ENCODE measurements at places on chromosomes 5 and 9.
A peak's percentile ranks its signal among the peaks of the same experiment; 100 is the strongest.

DNA sequence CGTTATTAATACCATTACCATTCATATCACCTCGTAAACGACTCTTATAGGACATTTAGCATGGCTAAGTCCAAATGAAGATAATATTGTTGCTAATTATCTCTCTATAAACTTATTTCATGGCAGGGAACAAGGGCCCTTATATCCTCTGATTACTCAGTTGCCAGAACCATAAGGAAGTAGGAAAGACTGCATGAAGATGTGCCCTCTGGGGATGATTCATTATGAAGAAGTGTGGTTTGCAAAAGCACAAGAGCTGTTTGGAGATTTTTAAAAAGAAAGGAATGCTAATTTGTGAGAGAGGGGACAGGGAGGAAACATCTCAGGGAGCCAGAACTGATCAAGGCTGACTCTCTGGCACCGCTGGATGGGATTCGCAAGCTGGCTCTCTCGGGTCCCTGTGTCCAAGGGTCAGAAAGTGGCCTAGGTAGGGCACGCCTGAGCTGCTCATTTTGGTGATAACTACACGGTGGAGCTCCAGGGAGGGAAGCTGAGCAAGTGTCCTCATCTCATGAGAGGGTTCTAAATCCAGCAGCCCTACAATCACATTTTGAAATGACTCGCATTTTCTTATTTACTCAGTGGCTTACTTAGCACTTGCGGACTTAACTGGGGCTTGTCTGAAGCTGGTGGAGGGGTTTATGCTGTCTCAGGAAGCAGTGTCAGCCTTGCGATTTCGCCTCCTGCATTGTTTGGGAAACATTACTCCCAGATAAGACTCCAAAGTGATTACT lies 136.8 kb downstream of the C5orf15 start:
- no peak for DNase-seq

DNA sequence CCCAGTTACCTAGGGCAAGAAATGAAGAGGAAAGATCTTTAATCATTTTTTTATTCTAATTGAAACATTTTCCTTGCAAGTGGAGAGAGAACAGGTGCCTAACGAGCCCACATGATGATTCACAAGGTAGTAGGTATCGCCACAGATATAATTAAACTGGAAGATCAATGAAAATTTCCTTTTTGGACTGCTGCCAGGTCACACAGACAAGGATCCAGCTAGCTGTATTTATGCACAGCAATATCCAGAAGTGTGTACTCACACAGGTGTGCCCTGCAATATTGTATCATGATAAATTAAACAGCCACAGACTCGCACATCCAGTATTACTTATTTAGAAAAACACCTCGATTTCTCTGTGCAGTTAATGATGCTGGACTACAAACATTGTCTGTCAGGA lies 294.0 kb upstream of the SMARCA2 start:
- DNase-seq = no peak

GRCh38 chr9:121138973-121139372 lies 62.7 kb downstream of the RAB14 start:
- no peak for DNase-seq

DNA sequence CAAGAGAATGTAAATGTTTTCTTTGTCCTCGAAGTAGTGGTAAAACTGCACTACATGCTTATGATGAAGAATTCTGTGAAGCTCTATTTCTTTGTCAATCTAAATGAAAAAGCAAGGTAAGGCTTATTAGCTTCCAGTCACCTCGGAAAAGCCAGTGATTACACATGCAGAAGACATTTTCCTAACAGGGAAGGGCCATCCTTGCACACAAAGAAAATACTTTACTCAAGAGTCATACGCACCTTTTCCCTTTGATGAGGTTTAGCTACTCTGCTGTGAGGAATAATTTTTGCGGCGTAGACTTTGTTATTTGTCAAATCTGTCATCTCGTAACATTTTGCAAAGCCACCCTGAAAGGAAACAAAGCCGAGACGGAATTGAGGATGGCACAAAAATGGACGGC lies 1.1 kb downstream of the PLK2 start:
- no peak for DNase-seq

- DNase-seq = no peak
Observed at GRCh38 chr5:120464627-120465435, 731 bp downstream of the PRR16 start.

GRCh38 chr5:130324953-130325671 lies 420.8 kb downstream of the CHSY3 start:
- no peak for DNase-seq

DNA sequence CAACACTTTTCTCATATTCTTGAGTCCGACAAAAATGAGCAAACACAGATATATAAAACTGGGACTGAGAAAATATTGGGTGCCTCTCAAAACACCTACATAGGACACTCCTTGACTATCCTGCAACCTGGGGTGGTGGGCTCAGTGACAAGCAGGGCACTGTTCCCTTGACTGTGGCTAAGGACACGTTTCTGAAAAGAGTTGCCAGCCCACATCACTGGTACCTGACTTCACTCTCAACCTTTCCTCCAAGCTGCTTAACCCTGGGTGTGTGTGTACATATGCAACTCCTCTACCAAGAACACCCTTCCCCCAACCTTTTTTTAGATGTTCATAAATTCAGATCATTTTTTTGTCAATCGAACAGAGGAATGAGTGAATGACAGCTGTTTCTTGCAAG lies 148.7 kb downstream of the ACTL7B start:
- DNase-seq = no peak

GRCh38 chr5:53429706-53430105 lies 50.7 kb upstream of the FST start:
- DNase-seq = no peak

- no peak for DNase-seq
Observed at GRCh38 chr5:3180636-3181035, 415.0 kb upstream of the IRX1 start.

GRCh38 chr5:146516151-146516475 lies at the start of gene GPR151:
GPR151 (minus strand) TSS chr5:146516190; CDS start chr5:146516113, 77 bp downstream.
- no peak for DNase-seq

DNA sequence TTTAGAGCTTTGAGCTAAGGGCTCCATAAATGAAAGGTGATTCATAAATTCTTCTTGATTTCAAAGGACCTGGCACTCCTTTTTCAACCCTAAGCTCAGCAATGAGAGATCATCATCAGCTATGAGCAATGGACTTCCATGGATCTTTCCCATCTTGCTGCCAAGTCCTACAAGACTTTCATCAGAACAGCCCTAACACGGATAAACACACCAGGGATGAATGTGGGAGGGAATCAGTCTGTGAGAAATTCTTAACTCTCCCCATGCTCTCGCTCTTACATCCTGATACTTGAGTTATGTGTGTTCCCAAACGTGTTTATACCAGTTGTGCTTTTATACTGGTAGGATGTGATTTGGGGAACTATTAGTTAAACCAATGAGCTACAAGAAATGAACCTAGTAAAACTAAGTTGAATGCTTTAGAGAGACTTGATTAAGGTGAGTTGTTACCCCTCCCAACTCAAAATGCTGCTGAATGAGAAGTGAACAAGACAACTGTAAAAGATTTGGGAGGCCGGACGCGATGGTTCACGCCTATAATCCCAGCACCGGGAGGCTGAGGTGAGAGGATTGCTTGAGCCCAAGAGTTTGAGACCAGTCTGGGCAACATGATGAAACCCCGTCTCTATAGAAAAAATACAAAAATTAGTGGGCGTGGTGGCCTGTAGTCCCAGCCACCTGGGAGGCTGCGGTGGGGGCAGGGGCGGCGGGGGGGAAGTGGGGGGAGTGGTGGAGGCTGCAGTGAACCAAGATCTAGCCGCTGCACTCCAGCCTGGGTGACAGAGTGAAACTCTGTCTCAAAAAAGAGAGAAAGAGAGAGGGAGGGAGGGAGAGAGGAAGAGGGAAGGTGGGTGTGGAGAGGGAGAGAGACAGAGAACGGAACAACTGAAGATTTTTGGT lies 5.2 kb upstream of the RPL26L1 start:
- DNase-seq = no peak

DNA sequence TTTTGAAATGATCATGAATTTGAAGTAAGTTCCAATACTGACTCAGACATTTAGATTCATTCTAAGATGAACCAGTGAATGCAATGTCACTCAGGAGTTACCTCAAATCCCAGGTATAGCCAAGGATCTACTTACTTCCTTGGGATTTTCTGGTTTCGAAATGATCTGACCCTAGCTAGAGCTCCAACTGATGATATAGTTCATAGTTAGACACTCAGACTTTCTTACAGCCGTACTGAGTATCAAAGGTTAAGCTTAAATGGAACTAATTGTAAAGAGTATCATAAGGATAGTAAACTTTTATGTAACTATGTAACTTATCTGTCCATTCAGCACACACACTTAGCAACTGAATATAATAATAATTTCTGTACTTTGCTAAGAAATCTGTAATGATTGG lies 84.0 kb upstream of the FSD1L start:
- DNase-seq = no peak

- DNase-seq = no peak
Observed at GRCh38 chr9:113307396-113307975, 4.3 kb upstream of the RNF183 start.

DNA sequence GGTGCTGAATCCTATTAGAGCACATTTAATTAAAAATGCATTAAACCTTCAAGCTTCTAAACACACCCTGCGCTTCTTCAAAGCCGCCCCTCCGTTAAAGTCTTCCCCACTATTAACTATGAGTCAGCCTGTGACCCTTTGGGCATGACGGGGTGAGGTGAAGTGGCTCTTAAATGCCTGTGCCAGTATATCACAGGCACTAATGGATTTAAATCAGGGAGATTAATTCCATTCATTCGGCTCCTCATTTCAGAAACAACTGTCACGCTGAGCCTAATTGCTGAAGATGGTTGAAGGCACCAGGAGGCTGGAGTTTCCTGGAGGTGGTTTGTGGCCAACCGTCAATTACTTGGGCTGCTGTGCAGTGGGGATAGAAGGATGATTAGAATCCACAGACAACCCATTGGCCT lies 192.6 kb upstream of the MSX2 start:
- DNase-seq = peak; percentile 11

DNA sequence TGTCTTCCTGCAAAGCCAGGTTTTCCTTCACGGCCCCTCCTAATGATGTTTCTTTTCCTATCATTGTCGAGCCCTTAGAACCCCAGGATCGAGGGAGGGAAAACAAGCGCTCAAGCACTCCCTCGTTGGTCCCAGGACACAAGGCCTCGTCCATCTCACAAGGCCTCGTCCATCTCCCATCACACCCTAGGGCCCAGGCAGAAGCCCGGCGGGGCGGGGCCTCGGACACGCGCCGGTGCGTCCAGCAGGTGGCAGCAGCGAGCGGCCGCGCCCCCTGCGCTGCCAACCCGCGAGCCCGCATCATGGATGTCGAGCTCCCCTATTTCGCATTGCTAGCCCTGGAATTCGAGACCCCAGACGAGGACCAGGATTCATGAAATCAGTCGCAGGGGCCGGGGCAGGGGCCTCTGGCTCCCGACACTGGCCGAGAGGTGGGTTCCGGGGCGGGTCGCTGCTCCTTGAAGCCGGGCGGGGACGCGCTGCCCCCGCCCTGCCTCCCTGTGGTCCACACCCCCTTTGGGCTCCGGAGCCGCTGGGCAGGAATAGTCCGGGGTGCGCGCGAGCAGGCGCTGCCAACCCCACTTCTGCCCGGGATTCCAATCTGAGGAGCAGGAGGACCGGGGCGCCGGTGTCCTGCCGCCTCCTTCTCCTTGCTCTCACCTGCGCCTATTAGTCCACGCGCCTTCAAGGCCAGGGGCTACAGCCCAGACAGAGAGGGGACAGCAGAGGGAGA lies at the start of gene ABLIM3:
Gene ABLIM3, plus strand, starts transcription at position 270 of the 733 bp plus-strand sequence. CDS start 603 bp downstream, outside the sequence.
- peak; percentile 11 for DNase-seq

DNA sequence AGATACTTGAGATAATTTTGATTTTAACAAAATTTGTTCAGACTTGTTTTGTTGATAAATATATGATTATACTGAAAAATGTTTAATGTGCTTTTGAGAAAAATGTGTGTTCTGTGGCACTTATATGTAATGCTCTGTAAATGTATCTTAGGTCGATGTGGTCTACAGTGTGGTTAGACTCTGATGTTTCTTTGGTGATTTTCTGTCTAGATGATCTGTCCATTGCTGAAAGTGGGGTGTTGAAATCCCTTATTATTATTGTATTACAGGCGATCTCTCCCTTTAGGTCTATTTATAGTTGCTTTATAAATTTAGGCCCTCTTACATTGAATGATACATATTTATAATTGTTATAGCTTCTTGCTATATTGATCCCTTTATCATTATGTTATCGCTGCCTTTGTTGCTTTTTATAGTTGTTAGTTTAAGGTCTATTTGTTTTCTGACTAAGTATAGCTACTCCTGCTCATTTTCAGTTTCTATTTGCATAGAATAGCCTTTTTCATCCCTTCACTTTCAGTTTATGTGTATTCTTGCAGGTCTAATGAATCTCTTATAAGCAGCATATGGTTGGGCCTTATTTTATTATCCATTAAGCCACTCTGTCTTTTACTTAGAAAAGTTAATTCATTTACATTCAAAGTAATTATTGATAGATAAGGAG lies 124.3 kb downstream of the MRPS30 start:
- no peak for DNase-seq

DNA sequence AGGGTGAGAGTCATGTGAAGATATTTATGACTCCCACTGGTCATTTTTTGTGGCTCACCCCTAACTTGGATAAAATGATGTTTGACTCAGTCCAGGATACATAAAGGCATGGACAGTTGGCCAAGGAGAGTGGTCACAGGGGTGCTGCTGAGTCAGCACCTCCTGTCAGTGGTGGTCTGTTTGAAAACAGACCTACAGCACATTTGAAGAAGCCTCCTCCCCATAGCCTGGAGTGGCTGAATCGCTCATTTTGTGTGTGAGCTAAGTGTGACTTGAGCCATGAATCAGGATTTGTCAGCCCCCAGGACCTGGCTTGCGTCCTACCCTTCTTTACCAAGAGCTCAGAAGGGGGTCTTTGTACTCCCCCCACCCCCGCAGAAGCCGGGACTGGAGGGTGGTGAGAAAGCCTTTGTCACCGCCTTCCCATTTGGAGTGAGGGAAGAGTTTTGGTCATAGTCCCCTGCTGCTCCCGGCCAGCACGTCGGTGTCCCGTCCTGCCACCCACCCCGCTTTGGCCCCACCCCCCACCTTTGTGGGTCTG lies 35.6 kb downstream of the TRIO start:
- no peak for DNase-seq

- DNase-seq = no peak
Observed at GRCh38 chr9:99114049-99114440, 9.1 kb downstream of the TGFBR1 start.

- DNase-seq = no peak
Observed at GRCh38 chr5:451587-452458, 8.8 kb downstream of the EXOC3 start.

GRCh38 chr5:83914662-83915418 lies 194.2 kb upstream of the HAPLN1 start:
- no peak for DNase-seq

GRCh38 chr5:86679529-86679928 lies 61.8 kb downstream of the COX7C start:
- DNase-seq = no peak

DNA sequence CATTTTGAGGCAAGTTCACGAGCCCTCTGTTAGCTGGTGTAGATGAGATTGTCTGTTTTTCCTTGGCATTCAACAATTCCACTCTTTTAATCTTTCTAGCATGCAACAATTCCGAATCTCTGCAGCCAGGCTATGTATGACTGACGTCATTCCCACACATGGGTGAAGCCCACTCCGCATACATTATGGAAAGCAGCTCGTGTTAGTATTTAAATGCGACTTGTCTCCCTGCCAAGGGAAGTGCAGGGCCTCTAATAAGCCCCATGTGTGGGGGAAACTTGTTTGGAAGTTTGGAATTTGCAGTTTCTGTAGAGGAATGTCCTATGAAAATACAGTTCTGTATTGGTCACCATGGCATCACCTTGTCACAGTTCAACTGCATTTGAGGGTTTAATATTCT lies 146.0 kb upstream of the FBXL7 start:
- no peak for DNase-seq

GRCh38 chr9:14097666-14098415 lies 216.1 kb downstream of the NFIB start:
- no peak for DNase-seq
